ENCODE measurements at places on chromosomes 3 and 15.

GRCh38 chr3:9165421-9165820 is 84.0 kb downstream of the SRGAP3 start:
- DNase-seq, result no peak

DNA sequence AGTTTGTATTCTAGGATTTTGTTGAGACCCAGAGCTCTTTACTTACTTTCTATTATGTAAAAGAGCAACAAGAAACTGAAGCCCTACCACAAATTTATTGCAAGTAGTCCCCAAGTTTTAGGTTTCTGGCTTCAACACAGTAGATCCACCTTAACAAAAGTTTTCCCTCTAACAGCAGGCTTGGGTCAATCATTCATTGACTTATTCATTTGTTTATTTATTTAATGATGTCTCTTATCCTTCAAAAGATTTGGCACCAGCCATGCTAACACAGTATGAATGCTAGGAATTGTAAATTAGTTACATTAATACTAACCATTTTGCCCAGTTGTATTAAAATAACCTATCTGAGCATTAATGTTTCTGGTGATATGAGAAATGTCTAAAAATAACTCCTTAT is 88.6 kb downstream of the IQCH start:
- no peak for DNase-seq

DNA sequence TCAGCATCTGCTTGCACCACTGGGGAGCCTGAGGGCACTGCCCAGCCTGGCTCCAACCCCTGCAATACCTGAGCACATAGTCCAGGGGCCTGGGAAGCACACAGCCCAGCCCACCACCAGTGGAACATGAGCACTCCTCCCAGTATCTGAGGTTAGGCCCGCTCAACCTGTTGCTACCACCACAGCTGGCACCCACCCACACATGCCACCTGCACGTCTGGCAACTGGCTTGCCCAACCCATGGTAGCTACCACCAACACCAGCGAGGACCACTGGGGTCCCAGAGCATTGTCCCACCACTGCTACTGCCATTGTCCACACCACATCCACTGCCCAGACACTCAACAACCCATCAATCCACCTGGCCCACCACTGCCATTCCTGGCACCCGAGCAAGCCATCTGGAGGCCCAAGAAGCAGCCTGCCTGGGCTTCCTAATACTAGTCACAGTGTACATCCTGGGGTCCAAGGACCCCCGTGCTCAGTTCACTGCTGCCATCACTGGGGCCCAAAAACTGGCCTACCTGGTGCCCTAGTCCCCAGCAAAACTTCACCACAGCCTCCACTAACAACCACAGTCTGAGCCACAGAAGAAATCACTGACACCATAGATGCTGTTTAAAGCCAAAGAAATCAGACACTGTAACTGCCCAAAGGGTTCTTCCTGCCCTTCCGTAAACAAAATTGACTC is 62.1 kb upstream of the TBC1D23 start:
- no peak for DNase-seq

DNA sequence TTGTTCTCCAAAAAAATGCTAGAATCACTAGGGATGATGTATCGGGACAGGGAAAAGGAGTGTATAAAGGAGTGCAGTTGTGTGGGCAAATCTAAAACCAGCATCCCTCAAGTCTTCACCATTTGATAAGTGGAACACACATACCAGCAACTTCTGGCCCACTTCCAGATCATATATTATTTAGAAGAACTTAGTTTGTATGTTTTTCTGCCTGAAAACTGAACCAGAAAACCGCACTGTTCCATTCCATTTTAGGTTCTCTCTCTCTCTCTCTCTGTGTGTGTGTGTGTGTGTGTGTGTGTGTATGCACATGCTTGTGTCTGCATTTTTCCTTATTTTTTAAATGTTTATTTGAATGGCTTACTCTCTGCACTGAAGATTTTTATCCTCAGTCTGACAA is 93.5 kb downstream of the SERPINI1 start:
- DNase-seq, result no peak

DNA sequence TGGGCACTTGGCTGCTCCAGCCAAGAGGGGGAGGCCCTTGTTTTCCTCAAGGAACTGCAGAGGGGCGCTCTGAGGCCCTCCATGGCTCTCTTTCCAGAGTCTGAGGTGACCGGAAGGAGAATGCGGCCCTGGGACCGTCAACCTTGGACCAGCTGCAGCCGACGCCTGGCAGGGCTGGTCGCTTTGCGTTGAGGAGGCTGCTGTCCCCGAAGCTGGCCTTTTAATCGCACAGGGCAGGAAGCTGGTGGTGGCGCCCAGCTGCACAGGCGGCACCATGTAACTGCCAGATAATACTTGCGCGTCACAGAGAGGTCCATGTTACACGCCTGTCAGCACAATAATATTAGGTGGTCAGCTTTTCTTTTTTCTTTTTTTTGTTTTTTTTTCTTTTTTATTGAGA is 875 bp upstream of the HLTF start:
- no peak for DNase-seq

- DNase-seq, result peak; percentile 88
Observed at GRCh38 chr3:10164546-10165393, at the start of gene IRAK2. IRAK2 (plus strand) TSS chr3:10164919; CDS start chr3:10164955, 36 bp downstream.

DNA sequence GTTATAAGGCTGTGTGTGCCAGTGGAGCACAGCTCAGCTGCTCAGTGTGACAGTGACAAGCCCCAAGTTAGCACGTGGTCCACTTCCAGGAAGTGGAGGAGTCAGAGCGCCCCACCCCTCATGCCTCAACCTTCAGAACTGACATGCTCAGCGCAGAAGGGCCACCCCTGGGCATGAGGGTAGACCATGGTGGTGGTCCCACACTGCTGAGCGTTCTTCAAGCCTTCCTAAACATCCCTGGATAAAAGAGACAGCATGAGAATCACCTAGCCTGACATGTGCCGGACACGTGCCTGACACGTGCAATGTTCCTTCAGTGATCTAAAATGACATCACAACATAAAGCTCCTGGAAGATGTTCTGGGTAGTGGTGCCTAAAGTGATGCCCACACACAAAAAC is 16.8 kb downstream of the ATP10A start:
- peak; percentile 87 for DNase-seq

GRCh38 chr15:95277266-95277665 is 1045.9 kb downstream of the MCTP2 start:
- no peak for DNase-seq

- no peak for DNase-seq
Observed at GRCh38 chr3:9897408-9898372, 5.0 kb upstream of the IL17RE start.

DNA sequence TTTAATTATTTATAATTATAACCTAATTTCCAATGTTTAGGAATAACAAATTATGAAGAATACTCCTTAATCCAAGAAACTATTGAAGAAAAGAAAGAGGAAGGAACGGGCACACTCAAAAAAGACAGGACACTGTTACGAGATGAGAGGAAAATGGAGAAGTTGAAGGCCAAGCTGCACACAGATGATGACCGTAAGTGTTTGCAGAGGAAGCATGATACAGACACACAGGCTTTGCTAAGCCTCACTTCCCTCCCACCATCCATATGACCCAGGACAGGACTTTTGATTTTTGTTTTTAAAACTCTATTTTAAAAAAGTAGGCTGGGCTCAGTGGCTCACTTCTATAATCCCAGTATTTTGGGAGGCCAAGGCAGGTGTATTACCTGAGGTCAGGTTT is 389.4 kb upstream of the TPM1 start:
- DNase-seq, result no peak

DNA sequence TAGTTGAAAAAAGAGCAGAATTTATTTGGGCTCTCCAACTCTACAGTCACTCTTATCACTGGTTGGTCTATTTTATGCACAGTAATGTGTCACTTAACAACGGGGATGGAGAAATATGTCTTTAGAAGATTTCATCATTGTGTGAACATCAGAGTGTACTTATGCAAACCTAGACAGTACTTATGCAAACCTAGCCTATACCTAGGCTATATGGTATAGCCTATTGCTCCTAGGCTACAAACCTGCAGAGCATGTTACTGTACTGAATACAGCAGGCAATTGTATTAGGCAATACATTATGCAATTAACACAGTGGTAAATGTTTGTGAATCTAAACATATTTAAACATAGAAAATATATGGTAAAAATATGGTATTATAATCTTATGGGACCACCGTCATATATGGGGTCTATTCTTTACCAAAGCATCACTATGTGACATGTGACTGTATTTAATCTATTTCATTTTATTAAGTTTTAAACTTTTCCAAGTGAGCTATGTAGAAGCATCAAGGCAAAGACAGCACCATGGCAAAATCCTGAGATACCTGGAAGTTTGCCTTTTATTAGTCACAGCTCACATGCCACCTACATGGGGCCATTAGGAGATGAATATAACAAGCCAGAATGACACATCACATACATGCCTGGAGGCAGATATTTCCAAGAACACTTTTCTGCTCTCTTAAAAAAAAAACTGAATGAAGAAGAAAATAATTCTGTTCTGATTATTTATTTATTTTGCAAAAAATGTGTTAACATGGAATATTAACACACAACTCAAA is 537.4 kb downstream of the TUSC7 start:
- DNase-seq, result no peak

GRCh38 chr3:183252973-183253527 is at the start of gene B3GNT5:
B3GNT5 (plus strand) TSS chr3:183253253; CDS start chr3:183269799, 16,546 bp downstream.
- DNase-seq, result no peak

DNA sequence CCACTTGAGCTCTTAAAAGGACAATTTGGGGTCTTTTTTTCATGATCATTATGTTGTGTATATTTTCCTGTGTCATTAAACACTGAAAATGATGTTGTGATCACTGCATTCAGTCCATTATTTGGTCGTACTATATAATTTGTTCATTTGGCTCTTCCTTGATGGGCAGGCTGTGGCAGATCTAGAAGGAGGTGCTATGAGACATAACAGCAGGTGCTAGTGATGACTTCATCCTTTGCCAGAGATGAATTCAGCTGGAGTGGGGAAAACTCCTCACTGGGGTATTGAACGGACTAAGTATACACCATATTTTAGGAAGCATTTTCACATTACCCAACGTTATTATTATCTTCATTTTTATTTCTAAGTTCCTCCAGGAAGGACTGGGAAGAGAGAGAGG is 12.0 kb downstream of the CMTM7 start:
- no peak for DNase-seq

GRCh38 chr15:37625576-37625975 is 308.9 kb upstream of the TMCO5A start:
- no peak for DNase-seq

- no peak for DNase-seq
Observed at GRCh38 chr3:196938576-196938975, 3.8 kb downstream of the NCBP2 start.

- no peak for DNase-seq
Observed at GRCh38 chr3:171173736-171174135, 147.2 kb upstream of the SLC2A2 start.

- no peak for DNase-seq
Observed at GRCh38 chr3:172648747-172649146, 62.1 kb downstream of the NCEH1 start.

DNA sequence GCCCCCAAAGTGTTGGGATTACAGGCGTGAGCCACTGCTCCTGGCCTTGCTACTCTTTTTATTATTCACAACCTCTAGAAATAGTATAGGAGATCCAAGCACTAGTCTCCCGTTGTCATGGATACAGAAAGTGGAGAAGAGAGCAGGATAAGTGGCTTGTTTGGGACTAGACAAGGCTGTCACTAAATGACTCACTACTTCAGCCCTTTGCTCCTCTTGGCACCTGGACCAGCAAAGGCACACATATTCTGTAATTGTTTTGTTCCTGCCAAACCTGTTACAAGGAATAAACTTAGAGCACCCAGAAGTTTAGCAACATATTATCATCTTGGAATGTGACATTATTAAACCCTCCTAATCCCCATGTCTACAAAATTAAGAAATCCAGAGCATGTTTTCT is 427.2 kb upstream of the THBS1 start:
- DNase-seq, result no peak

GRCh38 chr15:97995881-97996603 is 35.5 kb downstream of the ARRDC4 start:
- no peak for DNase-seq

GRCh38 chr15:31554261-31554660 is 227.6 kb downstream of the KLF13 start:
- no peak for DNase-seq

GRCh38 chr3:157131861-157132260 is 28.1 kb downstream of the CCNL1 start:
- no peak for DNase-seq

DNA sequence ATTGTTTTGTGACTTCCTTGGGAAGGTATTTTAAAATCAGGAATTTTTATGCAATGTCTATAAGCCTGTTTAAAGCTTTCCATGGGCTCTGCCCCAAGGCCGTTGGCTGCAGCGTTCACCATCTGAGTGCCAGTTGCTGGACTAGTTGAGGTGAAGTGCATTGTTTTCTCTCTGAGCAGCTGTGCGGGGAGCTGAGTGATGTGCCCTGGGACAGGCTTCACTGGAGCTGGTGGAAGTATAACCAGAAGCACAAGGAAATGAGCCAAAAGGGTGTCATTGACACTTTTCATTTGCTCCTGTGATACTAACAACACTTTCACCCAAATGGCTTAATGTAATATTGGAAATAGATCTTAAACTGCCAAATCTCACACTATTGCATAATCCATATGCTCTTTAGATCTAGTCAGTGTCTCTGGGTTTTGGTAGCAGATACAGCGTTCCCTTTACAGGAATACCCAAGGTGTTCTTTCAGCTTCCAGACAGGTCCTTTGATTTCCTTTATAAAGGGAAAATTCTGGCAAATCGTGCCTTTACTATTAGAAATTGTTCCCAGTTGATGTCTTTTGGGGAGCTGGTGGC is 29.2 kb downstream of the APH1B start:
- DNase-seq, result no peak

- no peak for DNase-seq
Observed at GRCh38 chr3:2001306-2002108, 97.2 kb upstream of the CNTN4 start.

- no peak for DNase-seq
Observed at GRCh38 chr3:8520816-8521403, 19.3 kb downstream of the LMCD1 start.

DNA sequence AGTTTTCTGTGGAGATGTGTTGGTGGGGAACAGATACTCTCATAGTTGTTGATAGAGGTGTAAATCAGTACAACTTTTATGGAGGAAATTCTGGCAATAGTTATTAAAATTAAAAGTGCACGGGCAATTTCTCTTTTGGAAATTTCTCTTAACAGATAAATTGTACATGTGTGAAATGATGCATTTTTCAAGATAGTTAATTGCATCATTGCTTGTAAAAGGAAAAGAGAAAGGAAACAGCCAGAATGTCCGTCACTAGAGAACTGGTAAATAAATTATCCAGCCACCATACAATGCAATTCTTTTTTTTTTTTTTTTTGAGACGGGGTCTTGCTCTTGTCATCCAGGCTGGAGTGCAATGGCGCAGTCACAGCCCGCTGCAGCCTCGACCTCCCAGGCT is 14.2 kb downstream of the ZNF710 start:
- no peak for DNase-seq

DNA sequence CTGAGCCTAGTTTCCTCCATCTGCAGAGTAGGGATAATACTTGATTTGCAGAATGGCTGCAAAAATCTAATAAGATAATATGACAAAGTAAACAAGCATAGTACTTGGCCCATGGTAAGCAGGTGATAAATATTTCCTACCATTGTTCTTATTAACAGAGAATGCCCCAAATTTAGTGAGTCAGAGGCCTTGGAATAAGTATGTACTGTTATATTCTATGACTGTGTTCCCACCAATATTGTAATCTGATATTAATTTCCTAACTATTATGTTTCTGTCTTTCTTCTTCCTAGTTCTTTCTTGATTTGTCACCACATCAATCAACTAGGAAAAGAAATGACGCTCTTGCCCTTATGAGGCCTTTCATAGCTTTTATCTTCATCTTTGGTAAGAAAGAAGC is 178.4 kb upstream of the SLC2A2 start:
- no peak for DNase-seq
